ENCODE measurements at places on chromosomes 13 and 19.

DNA sequence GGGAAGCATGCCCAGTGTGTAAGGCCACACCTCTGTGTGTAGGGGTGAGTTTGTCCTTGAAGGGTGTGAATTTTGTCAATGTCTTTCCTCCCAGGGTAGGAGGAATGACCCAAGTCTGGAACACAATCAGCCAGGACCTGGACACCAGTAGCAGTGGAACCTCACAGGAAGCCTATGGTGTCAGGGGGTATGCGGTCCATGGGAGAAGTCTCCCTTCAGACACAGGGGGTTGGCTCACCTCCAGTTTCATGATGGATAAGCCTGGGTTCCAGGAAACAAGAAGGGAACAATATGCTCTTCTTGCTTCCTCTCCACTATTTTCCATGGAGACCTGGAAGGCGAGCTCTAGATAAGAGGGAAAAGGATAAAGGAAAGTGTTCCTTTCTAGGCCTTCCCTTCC, 23.9 kb downstream of the B3GLCT start:
- DNase-seq, result no peak

- DNase-seq, result no peak
Measured at GRCh38 chr13:110500341-110500740, 61.2 kb downstream of the RAB20 start.

DNA sequence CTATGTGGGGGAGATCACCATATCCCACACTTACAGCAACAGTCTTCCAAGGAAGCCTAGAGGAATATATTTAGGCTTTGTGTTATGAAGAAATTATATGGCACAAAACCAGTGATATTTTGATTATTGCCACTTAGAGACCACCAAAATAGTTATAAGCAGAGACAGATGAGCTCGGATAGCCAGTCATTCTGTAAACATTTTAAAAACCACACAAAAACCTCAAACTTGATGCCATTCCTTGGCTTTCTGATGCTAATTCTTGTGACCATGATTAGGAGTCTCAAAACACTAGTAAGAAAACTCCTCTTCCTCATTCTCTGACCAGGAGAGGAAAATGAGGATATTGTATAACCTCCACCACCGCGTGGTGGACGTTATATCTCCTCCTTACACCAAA, 496.4 kb downstream of the FOXO1 start:
- DNase-seq, result no peak

- DNase-seq, result no peak
Measured at GRCh38 chr19:39047073-39047472, 14.7 kb upstream of the FBXO27 start.

DNA sequence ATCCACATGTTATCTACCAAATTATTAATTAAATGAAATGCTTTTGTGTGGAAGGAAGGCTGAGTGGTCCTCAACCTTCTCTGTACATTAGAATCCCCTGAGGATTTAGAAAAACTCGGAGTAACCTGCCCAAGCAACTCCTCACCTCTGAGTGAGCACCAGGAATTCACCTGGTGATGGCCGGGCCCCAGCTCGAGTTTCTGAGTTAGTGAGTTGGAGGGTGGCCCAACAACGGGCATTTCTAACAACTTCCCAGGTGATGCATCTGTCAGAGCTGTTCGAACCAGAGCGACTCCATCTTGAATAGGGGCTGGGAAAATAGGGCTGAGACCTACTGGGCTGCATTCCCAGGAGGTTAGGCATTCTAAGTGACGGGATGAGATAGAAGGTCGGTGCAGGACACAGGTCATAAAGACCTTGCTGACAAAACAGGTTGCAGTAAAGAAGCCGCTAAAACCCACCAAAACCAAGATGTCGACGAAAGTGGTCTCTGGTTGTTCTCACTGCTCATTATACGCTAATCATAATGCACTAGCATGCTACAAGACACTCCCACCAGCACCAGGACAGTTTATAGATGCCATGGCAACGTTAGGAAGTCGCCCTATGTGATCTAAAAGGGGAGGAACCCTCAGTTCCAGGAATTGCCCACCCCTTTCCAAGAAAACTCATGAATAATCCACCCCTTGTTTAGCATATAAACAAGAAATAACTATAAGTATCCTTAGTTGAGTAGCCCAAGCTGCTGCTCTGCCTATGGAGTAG, 44.2 kb upstream of the SHISA2 start:
- no peak for DNase-seq

GRCh38 chr13:72258340-72258981, 391.5 kb upstream of the DACH1 start:
- no peak for DNase-seq

DNA sequence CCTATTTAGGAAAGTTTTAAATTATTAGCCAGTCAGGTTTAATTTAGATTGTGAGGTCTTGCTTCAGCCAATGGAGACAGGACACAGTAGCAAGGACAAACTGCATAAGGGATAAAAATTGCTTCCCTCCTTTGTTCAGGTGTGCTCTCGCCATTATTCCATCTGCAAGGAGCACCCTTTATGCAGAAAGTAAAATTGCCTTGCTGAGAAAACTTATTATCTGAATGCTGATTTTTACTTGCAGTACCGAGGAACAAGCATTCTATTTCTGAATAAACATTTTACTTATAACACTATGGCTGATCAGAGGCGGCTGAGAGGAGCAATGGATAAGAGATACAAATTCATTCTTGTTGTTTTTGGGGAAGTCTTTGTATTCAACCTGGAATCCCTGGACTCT, 8.0 kb downstream of the CYP4F22 start:
- DNase-seq, result no peak

DNA sequence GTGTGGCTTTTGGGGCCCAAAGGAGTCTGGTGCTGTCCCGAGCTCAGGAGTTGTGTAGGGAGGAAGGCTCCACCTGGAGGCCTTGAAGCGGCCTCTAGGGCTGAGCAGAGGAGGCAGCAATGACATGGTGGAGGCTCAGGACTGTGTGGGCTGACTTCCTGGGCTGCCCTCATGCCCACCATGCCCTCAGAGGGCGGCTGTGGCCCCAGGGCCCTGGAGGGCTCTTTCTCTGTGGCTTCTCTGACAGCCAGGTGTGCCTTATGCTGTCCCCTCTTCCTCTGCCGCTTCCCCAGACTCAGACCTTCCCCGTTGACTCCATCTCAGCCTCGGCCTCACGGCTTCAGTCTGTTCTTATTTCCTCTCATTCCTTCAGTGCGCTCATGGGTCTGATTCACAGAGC, 35.5 kb upstream of the ANKRD10 start:
- no peak for DNase-seq

- DNase-seq, result peak; percentile 81
Measured at GRCh38 chr13:50676602-50677001, 166.9 kb downstream of the DLEU7 start.

GRCh38 chr19:17327068-17327653, 7.5 kb downstream of the ANO8 start:
- DNase-seq, result no peak

DNA sequence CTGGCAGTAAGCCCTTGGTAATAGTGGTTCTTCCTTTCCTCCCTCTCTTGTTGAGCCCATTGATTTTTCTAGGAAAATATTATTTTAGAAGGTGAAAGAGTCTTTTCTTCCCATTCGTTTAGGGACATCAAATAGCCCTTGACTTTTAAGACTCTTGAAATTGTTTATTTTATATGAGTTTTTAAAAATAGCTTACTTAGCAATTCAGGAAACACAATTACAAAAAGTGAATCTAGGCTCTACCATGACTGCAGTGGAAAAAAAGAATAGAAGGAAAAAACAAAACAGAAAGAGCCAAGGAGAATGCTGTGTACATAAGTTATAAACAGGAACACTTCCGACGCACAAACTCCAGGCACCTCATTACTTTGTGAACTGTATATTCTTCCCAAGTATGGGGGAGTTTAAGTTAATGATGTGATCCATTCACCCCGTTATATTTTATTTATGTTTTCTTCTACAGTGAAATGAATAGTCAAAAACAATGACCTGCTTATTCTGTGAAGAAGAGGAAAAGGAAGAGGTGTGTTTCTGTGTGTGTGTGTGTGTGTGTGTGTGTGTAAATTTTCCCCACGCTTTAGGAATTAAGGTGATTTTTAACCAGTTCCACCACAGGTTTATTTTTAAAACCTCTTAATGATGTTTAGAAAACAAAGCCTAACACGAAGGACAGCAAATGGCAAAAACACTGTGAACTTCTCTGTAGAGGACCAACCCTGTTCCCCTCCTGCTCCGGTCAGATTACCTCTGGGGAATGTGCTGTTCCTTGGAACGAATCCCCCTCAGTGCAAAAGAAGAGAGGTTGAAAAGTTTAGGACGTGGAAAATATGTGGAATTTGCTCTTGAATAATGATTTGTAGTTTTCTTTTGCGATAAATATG, 266.3 kb downstream of the KLF5 start:
- DNase-seq, result no peak

- no peak for DNase-seq
Measured at GRCh38 chr13:56378566-56378965, 762.2 kb upstream of the PRR20A start.

- peak; percentile 31 for DNase-seq
Measured at GRCh38 chr19:51016798-51017683, 2.5 kb downstream of the KLK10 start.

GRCh38 chr19:39916236-39916635, 18.2 kb downstream of the FCGBP start:
- no peak for DNase-seq

GRCh38 chr19:55269299-55269698, 10.5 kb upstream of the PPP6R1 start:
- DNase-seq, result no peak

Measured in EL (cell line).